ENCODE measurements at places on chromosomes 1 and 21.

DNA sequence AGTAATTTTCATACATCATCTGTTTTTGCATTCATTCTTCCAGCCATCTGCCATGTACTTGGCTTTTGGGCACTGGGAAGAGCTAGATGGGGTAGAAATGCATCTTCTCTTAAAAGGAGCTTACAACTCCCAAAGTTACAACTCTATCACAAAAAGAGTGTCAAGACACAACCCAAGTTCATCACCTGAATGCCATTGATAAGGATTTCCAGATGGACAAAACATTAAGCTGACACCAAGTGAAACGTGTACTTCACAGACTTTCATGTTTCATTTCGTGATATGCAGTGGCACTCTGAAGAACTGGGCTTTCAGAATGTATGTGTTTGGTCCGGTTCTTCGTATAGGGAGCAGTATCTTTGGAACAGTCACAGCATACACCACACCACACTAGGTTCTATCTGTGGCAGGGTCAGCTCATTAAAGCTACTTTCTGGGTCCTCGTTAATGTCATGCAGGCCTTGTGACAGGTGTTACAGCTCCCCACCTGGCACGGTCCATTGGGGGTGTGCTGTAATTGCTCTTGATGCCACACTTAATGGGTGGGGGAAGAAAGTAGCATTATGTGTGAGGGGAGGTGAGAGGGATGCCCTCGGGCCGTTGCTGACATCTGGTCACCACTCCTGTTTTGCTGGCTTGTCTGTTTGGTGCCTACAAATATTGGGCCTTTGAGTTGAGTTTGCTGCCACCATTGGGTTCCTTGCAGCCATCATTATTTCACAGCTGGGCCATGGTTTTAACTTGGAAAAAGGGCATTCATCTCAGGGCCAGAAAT lies 164.9 kb downstream of the NFIA start:
- no peak for DNase-seq

DNA sequence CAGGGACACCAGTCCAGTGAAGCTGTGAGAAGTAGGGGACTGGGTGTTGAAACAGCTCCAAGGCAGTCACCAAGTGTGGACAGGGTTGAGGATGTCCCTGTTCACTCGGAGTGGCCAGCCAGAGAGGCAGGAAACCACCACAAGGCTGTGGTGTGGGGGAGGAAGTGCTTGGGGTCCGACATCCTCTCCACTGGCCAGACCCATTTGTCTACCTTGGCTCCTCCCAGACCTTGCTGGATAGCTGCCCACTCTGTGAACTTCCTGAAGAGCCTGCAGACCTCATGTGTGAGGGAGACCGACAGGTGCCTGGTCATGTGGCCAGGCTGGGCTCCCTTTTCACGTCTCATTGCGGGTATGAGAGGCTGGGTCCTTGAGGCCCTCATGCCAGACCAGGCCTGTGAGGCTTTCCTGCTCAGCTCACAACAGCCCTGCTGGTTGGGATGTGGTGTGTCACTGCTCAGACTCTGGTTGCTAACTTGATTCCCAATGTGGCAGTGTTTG lies 21.8 kb downstream of the CYP4B1 start:
- no peak for DNase-seq

GRCh38 chr1:39105061-39105840 lies 79.1 kb downstream of the NDUFS5 start:
- no peak for DNase-seq

- no peak for DNase-seq
These were observed 181.2 kb upstream of the CSF3R start for GRCh38 chr1:36663772-36664430.

- DNase-seq, result peak; percentile 16
These were observed 34.5 kb downstream of the OR10R2 start for GRCh38 chr1:158506369-158506987.

GRCh38 chr1:46180082-46180616 lies 3.9 kb upstream of the P3R3URF start:
- no peak for DNase-seq

GRCh38 chr1:101150266-101150665 lies 86.6 kb upstream of the S1PR1 start:
- DNase-seq, result no peak

DNA sequence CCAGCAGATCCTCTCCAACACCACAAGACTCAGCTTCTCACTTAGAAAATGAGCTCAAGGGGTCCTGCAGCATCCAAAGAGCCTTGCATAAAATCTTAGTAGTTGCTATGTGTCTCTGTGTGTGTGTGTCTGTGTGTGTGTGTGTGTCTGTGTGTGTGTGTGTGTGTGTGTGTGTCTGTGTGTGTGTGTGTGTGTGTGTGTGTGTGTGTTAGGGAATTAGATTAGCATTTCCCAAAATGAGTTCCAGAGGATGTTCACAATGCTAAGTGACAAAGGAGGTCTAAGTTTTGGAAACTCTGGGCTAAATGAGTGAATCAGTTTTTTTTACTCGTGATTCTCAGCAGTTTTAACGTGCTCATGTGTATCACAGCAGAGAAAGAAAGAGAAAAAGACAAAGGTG lies 30.5 kb downstream of the TNNT2 start:
- DNase-seq, result no peak

DNA sequence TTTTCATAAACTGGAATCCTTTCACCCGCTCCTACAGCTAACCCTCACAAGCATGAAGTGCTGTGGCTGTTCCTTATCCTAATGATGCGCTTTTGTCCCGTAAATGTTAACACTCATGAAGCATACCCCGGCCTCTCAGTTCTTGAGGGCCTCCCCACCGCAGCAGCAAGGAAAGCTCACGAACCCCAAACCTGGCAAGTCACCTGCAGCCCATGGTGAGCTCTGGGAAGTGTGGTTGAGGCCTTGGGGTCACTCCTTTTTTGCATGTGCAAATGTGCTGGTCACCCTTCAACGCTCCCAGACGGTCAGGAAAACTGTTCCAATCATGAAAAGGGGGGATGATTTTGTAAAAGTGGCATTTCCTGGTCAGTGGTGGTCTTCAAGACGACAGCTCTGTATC lies 124.6 kb downstream of the PRDM2 start:
- no peak for DNase-seq

All from stimulated activated CD4-positive, alpha-beta T cell treated with anti-CD3 and anti-CD28 coated beads, Interleukin-1b, Interleukin-23, amount 100 ng/mL, for 1 hour (primary cell).